ENCODE measurements at places on chromosomes 2 and 18.
A peak's percentile ranks its signal among the peaks of the same experiment; 100 is the strongest.

GRCh38 chr18:62509779-62510178 lies 13.0 kb upstream of the ZCCHC2 start:
- peaks cover 2% of the 10 kb centered on the region for H3K36me3 ChIP-seq
- H3K4me3 ChIP-seq = no peak overlapping the region
- H3K27me3 ChIP-seq = peaks cover 4% of the 10 kb centered on the region
- no peak for DNase-seq

- H3K27ac ChIP-seq = no peak overlapping the region
- no peaks in the 10 kb centered on the region for H3K27me3 ChIP-seq
- H3K4me3 ChIP-seq = no peak overlapping the region
- no peaks in the 10 kb centered on the region for H3K4me1 ChIP-seq
- no peak for DNase-seq
Measured at GRCh38 chr2:191276792-191277465, 31.7 kb downstream of the MYO1B start.

DNA sequence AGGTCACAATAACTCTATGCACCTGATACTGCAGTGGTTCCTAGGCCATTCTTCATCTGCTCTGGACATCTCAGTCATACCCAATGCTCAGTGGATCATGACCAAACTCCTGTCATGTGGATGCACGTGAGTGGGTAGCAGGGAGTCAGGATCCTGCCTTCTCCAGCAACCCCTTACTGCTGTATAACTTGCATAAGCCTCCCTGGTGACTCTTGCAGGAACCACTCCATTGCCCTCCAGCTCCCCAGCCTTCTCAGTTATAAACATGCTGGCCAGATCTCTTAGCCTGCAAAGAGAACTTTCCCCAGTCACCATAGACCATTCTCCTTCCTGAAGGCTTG lies 98.6 kb upstream of the ZNF397 start:
- no peaks in the 10 kb centered on the region for H3K27me3 ChIP-seq
- no peak overlapping the region for H3K4me3 ChIP-seq
- no peak overlapping the region for H3K27ac ChIP-seq
- DNase-seq = no peak
- no peaks in the 10 kb centered on the region for H3K4me1 ChIP-seq

DNA sequence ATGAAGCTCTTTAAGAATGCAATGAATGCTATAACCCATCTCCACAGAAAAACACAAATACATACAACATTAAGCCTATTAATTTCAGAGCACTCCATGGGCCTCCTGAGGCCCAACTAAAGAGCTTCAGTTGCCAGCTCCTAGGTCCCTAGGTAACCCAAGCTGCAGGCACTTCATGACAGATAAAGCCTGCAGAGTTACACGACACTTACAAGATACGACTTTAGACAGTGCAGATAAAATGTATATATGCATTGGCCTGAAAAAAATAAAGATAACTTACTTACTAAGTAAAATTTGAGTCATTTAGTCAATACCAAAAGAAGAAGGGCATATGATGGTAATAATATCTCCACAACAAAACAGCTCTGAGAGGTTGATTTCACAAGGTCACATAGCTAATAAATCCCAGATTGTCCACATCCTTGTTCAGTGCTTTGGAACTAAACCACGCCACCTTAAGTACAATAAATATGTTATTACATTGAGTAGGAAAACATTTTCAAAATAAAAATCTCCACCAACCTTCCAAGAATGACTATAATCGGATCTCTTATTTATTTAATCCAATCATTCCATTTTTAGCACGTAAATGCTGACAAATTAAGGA lies 3.4 kb downstream of the MAP4K3 start:
- DNase-seq = no peak
- H3K4me3 ChIP-seq = no peak overlapping the region
- H3K27me3 ChIP-seq = no peaks in the 10 kb centered on the region
- H3K36me3 ChIP-seq = no peaks in the 10 kb centered on the region
- peaks cover 30% of the 10 kb centered on the region for H3K4me1 ChIP-seq
- H3K27ac ChIP-seq = no peak overlapping the region

DNA sequence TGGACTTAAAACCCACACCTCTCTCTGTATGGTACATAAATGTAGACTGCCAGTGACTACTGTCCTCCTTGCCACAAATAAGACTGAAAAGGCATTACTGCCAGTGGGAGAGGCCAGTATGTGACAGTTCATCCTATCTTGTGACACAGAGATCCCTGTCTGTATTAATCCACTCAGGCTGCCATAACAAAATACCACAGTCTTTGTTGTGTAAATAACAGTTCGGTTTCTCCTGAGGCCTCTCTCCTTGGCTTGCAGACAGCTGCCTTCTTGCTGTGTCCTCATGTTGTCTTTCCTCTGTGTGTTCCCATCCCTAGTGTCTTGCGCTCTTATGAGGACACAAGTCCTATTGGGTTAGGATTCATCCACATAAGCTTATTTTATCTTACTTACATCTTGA lies 46.4 kb upstream of the IL1RL1 start:
- no peaks in the 10 kb centered on the region for H3K36me3 ChIP-seq
- DNase-seq = no peak
- no peak overlapping the region for H3K27ac ChIP-seq
- H3K4me1 ChIP-seq = no peaks in the 10 kb centered on the region
- H3K27me3 ChIP-seq = no peaks in the 10 kb centered on the region

- no peak overlapping the region for H3K4me3 ChIP-seq
- H3K27me3 ChIP-seq = no peaks in the 10 kb centered on the region
- no peak overlapping the region for H3K27ac ChIP-seq
- peaks cover 30% of the 10 kb centered on the region for H3K36me3 ChIP-seq
Measured at GRCh38 chr18:49277395-49278036, 182.9 kb downstream of the DYM start.

DNA sequence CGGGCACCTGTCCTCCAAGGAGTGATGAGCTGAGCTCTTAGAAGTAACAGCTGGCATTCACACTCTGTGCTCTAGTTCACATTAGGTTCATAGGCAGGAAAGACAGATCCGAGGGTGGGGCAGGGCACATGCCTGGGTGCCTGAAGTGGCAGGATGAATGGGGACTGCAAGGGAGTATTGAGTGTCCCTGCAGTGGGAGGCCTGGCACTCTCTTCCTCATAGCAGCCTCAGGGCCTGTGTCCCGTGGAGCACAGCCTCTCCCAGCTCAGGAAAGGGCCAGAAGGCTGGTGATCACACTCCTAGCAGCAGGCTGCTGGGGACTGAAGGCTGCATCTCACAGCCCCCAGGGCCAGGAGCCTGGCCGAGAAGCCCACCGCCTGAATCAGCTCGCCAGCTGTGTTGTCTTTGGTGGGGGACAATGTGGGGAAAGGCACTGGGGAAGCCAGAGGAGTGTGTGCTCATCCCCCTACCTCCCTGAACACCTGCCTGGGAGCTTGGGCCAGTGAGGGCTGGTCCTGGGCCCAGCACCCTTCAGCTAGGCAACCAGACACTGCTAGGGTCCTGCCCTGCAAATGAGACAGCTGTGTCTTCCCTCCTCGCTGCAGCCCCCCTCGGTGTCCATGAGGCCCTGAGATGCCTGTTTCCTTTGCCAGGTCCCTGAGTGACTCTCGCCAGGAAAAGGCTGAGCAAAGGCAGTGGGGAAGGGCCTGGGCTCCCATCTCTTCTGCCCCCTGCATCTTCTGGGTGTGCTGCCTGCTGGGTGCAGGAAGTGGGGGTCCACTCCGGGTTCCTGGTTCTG lies 48.2 kb upstream of the HS6ST1 start:
- no peaks in the 10 kb centered on the region for H3K27me3 ChIP-seq
- no peaks in the 10 kb centered on the region for H3K36me3 ChIP-seq
- DNase-seq = no peak
- H3K27ac ChIP-seq = no peak overlapping the region
- no peak overlapping the region for H3K4me3 ChIP-seq

GRCh38 chr2:182559623-182560022 lies 132.8 kb upstream of the PDE1A start:
- no peaks in the 10 kb centered on the region for H3K27me3 ChIP-seq
- no peak overlapping the region for H3K27ac ChIP-seq
- no peak for DNase-seq
- no peaks in the 10 kb centered on the region for H3K4me1 ChIP-seq

- peak overlapping the region; percentile 7 for H3K4me3 ChIP-seq
- no peaks in the 10 kb centered on the region for H3K27me3 ChIP-seq
- peaks cover 14% of the 10 kb centered on the region for H3K36me3 ChIP-seq
- peaks cover 29% of the 10 kb centered on the region for H3K4me1 ChIP-seq
Measured at GRCh38 chr18:63257453-63257852, 62.1 kb downstream of the BCL2 start.

- no peak for DNase-seq
- H3K27me3 ChIP-seq = peaks cover 10% of the 10 kb centered on the region
- H3K27ac ChIP-seq = no peak overlapping the region
- H3K36me3 ChIP-seq = no peaks in the 10 kb centered on the region
- H3K4me1 ChIP-seq = peaks cover 9% of the 10 kb centered on the region
Measured at GRCh38 chr2:26559556-26559955, 81.6 kb downstream of the CIB4 start.

DNA sequence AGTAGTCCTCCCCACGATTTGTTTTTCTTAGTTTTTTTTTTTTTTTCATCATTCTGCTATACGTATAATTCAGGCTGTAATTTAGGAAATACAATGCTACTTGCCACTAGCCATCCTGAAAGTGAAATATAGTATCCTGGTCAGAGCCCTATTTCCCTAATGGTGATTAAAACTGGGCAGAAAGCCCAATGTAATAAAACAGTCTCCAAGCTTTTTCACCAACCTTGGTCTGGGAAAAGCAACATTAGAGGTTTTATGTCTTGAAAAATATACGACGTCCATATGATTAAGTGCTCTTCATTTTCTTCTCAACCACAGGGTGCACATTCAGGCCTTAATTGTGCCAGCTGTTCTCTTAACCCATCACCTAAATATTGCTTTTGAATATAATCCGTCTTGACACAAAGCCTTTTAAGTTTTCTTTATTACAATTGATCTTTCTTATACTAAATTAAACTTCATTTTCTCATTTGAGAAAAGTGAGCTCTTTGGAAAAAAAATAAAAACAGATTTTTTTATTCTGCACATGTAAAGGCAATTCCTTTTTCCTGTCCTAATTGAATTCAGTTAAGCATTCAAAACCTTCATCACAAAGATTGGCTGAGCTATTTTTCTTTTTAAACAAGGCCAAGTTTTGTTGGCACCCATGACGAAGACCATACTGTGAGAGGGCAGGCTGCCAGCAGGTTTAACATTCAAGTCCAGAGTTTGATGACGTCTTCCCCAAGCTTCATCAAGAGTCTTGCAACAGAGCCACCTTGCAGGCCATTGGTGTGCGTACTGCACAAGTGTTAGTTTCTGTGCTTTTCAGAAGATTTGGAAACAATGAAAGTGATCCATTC lies 52.7 kb downstream of the MAP2 start:
- no peak for DNase-seq
- no peaks in the 10 kb centered on the region for H3K4me1 ChIP-seq
- H3K36me3 ChIP-seq = no peaks in the 10 kb centered on the region
- H3K4me3 ChIP-seq = no peak overlapping the region

- H3K36me3 ChIP-seq = peaks cover 7% of the 10 kb centered on the region
- H3K27ac ChIP-seq = peak overlapping the region; percentile 70
- peak overlapping the region; percentile 33 for H3K4me3 ChIP-seq
- peaks cover 45% of the 10 kb centered on the region for H3K4me1 ChIP-seq
- no peaks in the 10 kb centered on the region for H3K27me3 ChIP-seq
- no peak for DNase-seq
Measured at GRCh38 chr2:197888321-197888720, 83.9 kb downstream of the PLCL1 start.

DNA sequence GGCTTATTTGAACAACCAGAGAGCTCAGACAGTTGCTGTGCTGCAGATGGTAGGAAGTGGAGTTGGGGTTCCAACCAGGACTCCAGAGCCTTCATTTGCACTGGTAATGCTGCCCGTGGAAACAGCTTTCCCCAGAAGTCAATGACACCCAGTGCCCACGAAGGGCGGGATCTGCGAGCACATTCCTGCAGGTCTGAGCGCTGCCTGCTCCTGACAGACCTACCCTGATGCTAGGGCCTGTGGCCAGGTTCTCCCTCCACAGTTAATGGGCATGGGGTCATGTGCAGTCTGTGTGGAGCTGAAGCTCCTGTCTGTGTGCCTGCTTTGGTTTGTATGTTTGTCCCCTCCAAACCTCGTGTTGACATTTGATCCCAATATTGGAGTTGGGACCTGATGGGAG lies 299.0 kb upstream of the HS6ST1 start:
- H3K4me3 ChIP-seq = no peak overlapping the region
- DNase-seq = no peak
- H3K27me3 ChIP-seq = no peaks in the 10 kb centered on the region
- no peaks in the 10 kb centered on the region for H3K4me1 ChIP-seq
- no peak overlapping the region for H3K27ac ChIP-seq

- H3K27ac ChIP-seq = peak overlapping the region; percentile 78
- H3K4me1 ChIP-seq = peaks cover 51% of the 10 kb centered on the region
- no peak overlapping the region for H3K4me3 ChIP-seq
- no peaks in the 10 kb centered on the region for H3K27me3 ChIP-seq
- no peak for DNase-seq
Measured at GRCh38 chr18:75208836-75209128, 157 bp downstream of the PTGR3 start.

DNA sequence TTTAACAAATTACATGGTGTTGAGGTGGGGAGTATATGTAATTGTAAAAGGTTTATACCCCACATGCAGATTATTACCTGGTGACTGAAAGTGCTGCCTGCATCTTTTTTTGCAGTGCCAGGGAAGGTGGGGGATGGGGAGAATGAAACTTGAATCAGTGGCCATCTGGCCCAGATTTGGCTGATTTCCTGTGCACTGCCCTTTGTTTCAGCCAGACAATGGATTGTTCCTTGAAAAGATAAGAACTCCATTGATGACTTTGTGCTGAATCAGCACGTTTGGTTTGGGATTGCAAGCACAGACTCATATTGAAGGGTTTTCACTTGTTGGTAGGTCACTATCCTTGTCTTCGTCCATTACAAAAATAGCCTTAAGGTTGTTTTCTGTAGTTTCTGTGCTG lies 20.9 kb downstream of the GREB1L start:
- no peak for DNase-seq
- H3K27ac ChIP-seq = no peak overlapping the region
- no peaks in the 10 kb centered on the region for H3K4me1 ChIP-seq
- no peaks in the 10 kb centered on the region for H3K36me3 ChIP-seq
- H3K4me3 ChIP-seq = no peak overlapping the region

DNA sequence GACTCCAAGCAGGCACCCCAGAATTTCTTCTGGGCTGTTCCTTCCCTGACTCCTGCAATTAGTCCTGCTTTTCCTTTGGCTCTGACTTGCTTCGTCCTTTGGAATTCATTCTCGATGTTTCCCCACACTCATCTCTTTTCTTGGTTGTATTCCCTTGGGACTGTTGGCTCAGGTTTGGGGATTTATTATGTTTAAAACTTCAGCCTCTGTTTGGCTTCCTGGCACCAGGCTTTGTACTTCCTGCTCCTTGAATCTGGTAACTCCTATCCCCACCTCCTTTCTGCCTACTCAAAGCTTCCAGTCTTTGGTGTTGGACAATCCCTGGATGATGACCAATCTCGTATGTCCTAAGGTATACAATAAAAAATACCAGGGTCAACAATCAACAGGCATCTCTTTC lies 1.8 kb upstream of the KCNE4 start:
- no peak overlapping the region for H3K27ac ChIP-seq
- H3K4me3 ChIP-seq = no peak overlapping the region
- H3K4me1 ChIP-seq = no peaks in the 10 kb centered on the region
- no peaks in the 10 kb centered on the region for H3K36me3 ChIP-seq
- no peak for DNase-seq
- H3K27me3 ChIP-seq = no peaks in the 10 kb centered on the region

All from CD4-positive, CD25-positive, alpha-beta regulatory T cell (primary cell).